ENCODE measurements at places on chromosomes 4 and X.

- no peak for DNase-seq
These were observed 23.4 kb downstream of the BCOR start for GRCh38 chrX:40074080-40074958.

DNA sequence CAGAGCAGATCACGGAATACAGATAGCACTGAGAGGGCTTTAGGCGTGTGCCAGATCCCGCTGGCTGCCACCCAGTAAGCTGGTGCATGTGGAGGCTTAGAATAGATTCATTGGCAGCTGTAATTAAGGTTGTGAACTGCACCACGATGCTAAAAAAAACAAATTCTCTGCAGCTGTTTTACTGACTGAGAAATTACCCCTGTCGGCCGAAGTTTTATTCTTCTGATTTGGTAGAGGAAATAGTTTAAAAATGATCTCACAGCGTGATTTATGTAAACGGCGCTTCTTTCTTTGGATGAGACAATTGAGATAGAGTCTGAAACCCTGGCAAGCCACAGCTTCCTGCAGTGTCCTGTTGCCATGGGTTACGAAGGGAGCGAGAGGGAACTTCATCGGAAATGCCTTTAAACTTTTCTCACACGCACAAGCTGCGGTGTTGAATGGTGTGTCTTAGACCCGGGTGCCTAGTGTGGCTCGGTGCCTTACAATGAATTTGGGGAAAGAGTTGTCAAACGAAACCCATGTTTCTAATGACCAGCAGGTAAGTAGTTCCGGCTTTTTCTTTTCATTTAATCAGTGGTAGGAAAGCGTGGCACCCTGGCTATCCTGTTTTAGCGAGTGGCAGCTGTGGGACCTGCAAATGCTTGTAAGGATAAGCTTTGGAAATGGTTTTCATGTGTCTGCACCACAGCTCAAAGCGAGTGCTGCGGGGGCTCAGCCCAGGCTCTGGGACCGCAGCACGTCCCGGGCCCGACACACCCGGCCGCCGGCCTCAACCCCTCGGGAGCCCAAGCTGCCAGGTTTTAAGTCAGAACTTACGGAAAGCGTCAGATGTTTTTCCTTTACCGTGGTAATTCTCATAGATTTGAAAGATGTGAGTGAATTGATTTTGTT lies 71.7 kb upstream of the HGFAC start:
- DNase-seq = peak; percentile 87

- no peak for DNase-seq
These were observed 3.1 kb downstream of the BMP2K start for GRCh38 chr4:78779280-78779679.

- no peak for DNase-seq
These were observed 8.3 kb upstream of the SPP1 start for GRCh38 chr4:87967193-87967592.

DNA sequence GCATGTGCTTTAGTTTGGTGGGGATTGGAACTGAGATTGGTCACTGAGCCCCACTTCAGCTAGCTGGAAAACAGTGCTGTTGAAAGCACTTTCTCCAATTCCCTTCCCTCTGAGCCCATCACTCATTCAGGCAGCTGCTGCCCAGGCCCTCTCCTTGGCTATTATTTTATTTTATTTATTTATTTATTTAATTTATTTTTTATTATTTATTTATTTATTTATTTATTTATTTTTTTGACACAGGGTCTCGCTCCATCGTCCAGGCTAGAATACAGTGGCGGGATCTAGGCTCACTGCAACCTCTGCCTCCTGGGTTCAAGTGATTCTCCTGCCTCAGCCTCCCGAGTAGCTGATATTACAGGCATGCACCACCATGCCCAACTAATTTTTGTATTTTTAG lies 51.8 kb upstream of the RBPJ start:
- no peak for DNase-seq

GRCh38 chr4:153137677-153138630 lies 66.3 kb upstream of the TRIM2 start:
- DNase-seq = no peak

DNA sequence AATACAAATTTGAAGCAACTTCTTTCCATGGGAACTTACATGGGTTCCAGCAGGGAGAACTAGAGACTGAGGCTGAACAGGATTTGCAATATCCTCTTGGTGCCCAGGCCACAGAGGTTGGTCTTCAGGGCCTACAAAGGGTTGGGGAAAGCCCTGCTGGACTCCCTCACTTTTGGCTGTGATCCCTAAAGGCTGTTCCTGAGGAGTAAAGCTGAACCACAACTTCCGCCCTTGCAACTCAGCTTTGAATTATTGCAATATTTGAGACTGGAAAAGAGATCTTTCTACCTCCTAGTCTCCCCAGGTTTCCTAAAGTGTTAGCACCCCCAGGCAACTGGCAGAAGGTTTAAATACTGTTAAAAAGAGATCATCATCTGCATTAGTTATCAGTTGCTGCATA lies 26.9 kb downstream of the DCHS2 start:
- DNase-seq = no peak

GRCh38 chr4:131509521-131509920 lies 1639.6 kb upstream of the PCDH10 start:
- no peak for DNase-seq

DNA sequence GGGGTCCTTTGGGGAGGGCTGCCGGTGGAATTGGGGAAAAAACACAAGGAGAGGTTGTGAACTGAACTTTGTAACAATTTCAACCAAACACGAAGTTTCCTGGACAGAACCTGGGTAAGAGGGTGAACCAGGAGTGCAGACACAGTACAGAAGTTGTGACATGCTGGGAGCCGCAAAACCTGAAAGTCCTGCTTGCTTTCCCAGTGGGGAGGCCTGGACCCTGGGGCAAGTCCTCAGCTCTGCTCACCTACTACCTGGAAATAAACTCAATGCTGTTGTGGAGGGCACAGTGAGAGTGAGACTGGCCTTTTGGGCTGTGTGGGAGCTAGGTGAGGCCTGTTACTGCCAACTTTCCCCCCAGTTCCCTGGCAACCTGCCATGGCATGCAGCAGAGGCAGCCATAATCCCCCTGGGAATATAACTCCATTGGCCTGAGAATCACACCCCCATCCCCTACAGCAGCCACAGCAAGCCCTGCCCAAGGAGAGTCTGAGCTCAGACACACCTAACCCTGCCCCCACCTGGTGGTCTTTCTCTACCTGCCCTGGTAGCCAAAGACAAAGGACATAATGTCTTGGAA lies 162.8 kb downstream of the THOC2 start:
- no peak for DNase-seq

- peak; percentile 12 for DNase-seq
These were observed at the start of gene TRO for GRCh38 chrX:54920610-54921426. Gene TRO (plus strand): TSS chrX:54920824. CDS start chrX:54922247, 1,423 bp downstream.

DNA sequence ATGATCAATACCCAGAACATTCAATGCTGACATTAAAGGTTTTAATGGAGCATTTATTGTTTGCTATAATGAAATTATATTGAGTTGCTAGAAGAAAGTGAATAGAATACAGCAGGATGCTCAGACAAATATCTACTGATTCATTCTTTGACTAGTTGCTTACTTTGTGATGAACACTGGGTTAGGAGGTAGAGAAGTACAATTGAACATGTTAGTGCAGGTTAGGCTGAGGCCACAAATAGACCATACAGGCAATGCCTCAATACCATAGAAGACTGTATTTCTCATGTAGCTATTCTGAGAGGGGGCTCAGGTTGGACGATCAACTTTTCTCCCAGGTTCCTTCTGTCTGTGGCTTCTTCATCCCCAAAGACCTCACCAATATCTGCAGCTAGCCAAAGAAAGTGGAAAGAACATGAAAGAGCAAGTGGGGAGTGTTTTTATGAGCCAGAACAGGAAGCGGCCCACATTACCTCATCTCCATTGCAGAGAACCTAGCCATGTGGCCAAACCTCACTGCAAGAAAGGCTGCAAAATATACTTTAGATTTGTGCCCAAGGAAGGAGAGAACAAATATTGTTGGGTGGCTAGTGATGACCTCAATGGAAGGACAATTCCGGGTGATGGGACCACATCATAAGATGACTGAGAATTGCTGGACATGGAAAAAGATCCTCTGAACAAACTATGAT lies 180.3 kb upstream of the GATB start:
- DNase-seq = no peak

DNA sequence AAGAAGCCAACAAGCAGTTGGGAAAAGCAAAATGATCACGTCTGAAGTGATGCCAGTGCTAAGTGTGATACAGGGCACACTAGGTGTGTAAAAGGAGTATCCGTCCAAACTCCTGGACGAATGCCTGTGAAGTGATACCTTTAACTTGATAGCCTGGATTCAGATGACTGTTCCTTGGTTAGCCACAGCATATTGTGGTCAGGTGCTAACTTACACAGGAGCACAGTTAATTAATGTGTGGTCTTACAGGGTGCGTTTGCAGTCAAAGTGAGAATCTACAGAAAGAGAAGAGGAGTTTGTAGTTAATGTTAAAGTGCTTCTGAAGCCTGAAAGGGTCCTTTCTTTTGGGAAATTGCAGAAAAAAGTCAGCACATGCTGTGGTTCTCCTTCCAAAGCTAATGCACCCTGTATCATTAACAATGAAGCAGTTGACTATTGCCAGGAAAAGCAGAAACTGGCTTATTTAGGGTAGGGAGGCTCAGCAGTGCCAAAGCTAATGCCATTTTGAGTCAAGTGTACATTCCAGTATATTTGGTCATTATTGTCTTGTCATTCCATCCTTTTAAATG lies 61.1 kb downstream of the DCLK2 start:
- no peak for DNase-seq

Data from NCI-H2081 (cell line).